ENCODE measurements at places on chromosomes 13 and 19. TPM values are rescaled to one million over a fixed set of nuclear protein-coding genes. Genes with fewer than 3 reads are reported as not detected.

GRCh38 chr19:10603873-10604459 lies 16.9 kb upstream of the AP1M2 start:
- peak; percentile 34 for DNase-seq

Gene MCEMP1
- not detected for total RNA-seq

Gene IQCN
- total RNA-seq = 2.8 TPM

Gene IGFL1
- total RNA-seq = not detected

- DNase-seq = no peak
Measured at GRCh38 chr19:29297381-29297780, 84.4 kb upstream of the UQCRFS1 start.

Gene ETFB
- 160 TPM for total RNA-seq

Gene FLT1
- 35.8 TPM for total RNA-seq

- DNase-seq = no peak
Measured at GRCh38 chr19:31146546-31147183, 202.6 kb downstream of the TSHZ3 start.

Gene ZNF491
- 0.46 TPM for total RNA-seq

DNA sequence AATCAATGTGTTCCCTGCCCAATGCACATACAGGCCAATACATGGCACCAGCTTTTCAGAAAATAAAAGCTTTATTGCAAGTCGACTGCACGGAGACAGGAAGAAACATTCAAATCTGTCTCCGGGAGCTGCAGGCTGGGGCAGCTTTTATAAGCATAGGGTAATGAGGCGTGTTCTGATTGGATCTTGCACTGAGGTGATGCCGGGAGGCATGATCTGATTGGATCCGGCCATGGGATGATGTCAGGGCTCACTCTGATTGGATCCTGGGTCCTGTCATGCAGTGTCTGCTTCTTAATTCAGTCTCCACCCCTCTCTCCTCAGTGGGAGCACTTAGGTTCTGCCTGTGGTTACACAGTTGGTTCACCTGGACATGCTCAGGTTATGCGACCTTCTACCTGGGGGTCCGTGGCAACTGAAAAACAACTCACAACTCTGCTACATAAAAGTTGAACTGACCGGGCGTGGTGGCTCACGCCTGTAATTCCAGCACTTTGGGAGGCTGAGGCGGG lies 11.8 kb upstream of the FBN3 start:
- peak; percentile 32 for DNase-seq
